Astrocyte of the hippocampus (primary cell): ENCODE measurements at places on chromosomes 6 and 20.

DNA sequence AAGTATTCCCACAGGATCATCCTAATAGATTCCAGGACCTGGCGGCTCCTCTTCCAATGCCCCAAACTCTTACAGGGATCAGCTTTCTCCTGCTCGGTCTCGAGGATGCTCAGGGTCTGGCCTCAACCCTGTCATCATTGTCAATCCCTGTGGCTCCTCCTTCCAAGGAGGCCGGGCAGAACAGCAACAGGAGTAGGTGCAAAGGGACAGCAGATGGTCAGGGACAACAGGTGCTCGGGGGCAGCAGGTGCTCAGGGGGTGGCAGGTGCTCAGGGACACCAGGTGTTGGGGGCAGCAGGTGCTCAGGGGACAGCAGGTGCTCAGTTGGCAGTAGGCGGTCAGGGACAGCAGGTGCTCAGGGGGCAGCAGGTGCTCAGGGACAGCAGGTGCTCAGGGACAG lies 84.8 kb downstream of the TTLL2 start:
- no peak for DNase-seq

- no peak for DNase-seq
Observed at GRCh38 chr20:20859510-20859909, 147.1 kb upstream of the RALGAPA2 start.

DNA sequence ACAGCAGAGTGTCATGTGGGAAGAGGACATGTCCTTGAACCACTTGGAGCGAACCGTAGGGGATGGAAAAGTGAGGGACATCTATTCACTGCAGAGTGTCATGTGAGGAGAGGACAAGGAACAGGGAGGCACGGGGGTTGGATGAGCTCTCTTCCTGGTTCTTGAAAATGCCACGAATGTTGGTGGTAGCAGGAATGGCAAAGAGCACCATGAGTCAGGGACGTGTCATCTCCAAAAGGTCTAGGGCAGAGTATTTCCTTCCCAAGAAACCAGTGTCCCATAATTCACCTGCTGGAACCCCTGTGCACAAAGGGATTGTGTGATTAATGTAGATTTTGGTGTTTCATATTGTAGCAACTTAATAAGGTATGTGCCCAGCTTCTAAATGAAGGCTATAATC lies 136.8 kb downstream of the BFSP1 start:
- no peak for DNase-seq

- DNase-seq = no peak
Observed at GRCh38 chr6:52189974-52190373, 3.8 kb downstream of the IL17A start.

DNA sequence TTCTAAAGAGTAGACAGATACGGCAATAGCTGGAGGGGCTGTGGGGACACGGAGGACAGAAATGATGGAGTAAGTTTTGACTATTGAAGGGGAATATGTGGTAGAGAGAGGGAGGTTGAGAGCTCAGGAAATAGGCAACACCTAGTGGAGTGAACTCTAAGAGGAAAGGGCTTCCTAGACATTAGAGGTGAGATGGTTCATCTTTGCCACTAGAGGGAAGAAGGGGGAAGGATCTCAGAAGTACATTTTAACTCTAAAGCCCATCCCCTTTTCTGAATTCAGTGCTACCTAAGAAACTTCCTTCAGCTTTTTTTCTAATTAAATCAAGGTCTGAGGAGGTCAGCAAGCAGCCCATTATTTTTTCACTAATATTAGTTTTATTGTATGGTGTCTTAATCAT lies 689.4 kb upstream of the MAP3K7 start:
- peak; percentile 28 for DNase-seq

DNA sequence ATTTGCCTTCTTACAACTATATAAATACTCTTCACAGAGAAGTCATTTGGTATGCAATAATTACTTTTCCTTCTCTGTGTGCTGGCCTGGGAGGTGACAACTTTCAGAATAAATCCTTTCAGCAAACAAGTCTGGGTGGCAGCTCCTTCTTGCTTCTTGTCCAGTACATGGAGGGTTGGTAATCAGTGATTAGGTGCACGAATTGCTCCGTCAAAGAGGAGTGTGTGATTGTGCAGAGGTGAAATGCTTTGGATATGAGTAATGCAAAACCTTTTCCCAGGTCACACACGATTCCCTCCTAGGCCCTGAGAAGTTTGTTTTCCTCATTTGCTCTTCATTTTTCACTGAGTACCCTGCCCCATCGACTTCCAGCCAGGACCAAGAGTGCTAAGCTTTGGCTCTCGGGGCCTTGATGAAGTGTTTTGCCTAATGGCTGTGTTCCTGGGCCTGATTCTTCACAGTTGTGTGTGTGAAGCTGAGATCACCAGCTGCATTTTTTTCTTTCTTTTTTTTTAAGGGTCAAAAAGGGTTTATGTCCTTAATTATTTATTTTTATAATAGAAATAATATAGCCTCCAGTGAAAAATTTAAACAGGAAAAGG lies 216.5 kb downstream of the ZMYND8 start:
- peak; percentile 19 for DNase-seq

DNA sequence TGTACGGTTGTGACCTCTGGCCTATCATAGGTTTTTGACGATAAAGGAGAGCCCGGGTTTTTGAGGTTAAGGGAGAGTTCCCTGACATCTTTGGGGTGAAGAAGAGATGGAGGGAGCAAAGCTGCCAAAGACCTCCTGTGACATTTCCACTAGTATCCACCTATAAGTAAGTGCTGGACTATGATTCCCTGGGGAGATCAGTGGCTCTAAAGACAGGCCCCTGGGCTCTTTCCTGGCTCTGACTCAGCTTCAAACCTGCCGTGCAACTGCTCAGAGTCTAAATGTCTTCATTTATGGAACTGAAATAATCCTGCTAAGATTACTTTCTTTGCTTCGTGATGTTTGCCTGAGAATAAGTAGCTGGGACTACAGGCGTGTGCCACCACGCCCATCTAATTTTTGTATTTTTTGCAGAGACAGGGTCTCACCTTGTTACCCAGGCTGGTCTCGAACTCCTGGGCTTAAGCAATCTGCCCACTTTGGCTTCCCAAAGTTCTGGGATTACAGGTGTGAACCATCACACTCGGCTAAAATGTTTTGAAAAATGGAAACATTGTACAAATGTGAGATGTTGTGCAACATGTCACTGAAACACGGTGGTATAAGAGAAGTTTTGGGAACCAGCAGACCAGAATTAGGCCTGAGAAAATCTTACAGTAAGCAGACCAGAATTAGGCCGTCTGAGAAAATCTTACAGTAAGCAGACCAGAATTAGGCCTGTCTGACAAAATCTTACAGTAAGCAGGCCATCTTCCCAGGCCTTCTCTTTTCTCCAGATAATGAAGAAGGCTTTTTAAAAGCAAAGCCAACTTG lies 1.1 kb upstream of the PAQR8 start:
- DNase-seq = no peak

DNA sequence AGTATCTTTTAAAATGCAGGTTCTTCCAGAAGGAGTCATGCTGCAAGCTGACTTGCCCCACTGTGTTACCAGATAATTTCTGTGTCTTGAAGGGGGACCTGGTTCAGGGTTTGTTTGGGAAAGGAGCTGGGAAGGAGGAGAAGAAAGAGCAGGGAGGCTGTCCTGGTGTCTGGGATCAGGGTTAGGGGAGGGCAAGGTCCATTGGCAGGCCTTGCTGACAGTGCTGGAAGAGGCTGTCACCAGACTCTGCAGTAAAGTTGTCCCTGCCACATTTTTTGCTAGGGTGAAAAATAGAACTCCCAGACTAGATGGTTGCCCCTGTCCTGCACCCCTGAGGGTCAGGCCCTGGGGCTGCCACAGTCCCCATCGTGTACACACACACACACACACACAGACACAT lies 14.9 kb downstream of the GLP1R start:
- no peak for DNase-seq

- no peak for DNase-seq
Observed at GRCh38 chr6:161649841-161650240, 376.0 kb upstream of the AGPAT4 start.

- DNase-seq = peak; percentile 46
Observed at GRCh38 chr6:20038410-20039204, 173.7 kb downstream of the MBOAT1 start.

- DNase-seq = peak; percentile 34
Observed at GRCh38 chr6:116059713-116060571, 749 bp downstream of the FRK start.

- DNase-seq = no peak
Observed at GRCh38 chr6:110296241-110297025, 61.7 kb downstream of the METTL24 start.

DNA sequence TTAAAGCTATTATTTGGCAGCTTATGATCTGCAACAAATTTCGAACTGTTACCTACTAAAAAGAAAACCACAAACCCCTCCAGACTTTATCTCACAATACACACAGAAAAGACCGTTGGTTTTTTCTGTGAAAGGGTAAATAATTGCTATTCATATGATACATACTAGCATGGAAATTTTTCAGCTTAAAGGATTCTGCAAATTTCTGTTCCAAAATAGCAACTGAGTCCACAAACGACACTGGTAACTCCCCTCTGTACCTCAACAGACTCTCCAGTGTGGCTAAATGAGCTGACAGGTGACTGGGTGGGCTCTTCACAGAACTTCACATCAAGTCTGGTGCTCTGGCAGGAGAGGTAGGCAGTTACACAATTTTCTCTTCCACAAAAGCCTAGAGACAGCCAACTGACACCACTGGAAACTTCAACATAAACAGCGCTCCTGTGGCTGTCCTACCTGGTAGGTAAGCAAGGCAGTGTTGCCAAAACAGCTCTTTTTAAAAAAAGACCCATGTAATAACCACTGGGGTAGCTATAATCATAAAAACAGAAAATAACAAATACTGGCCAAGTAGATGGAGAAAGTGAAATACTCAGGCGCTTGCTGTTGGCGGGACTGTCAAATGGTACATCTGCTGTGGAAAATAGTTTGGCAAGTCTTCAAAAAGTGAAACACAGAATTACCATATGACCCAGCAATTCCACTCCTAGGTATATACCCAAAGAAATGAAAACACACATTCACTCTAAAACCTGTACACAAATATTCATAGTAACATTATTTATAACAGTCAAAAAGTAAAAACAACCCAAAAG lies 37.8 kb downstream of the ELOVL5 start:
- no peak for DNase-seq

DNA sequence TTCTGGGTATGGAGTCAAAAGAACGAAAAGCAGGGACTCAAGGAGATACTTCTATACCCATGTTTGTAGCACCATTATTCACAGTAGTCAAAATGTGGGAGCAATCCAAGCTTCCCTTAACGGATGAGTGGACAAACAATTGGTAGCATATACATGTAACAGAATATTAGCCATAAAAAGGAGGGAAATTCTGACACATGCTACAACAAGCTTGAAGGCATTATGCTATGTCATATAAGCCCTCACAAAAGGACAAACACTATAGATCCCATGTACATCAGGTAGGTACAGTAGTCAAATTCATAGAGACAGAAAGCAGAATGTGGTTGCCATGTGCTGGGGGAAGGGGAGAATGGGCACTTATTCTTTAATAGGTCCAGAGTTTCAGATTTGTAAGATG lies 37.6 kb downstream of the CDK19 start:
- no peak for DNase-seq

- DNase-seq = no peak
Observed at GRCh38 chr6:72674842-72675241, 53.0 kb downstream of the KCNQ5 start.

DNA sequence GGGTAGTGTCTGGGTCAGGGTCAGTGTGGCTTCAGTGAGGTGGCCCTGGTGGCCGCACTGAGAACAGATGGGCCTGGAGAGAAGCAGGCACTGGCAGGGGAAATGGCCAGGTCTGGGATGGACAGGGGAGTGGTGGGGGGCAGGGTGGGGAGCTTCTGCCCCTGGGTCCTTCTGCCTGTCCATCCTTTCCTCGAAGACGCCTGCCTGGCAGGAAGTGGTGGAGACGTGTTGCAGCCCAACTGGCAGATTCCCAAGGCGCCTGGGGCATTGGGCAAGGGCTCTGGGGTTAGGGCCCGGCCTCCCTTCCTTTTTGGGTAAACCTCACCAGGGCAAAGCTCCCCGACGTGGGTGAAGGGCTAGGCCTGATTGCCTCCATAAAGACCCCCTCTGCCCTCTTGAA lies 10.4 kb downstream of the SRC start:
- DNase-seq = no peak

GRCh38 chr6:88705601-88706000 lies 257.8 kb downstream of the RNGTT start:
- DNase-seq = no peak

GRCh38 chr20:45173522-45173921 lies 1.2 kb upstream of the PI3 start:
- DNase-seq = no peak

GRCh38 chr6:106055489-106055888 lies 30.6 kb upstream of the PRDM1 start:
- DNase-seq = no peak
